Right kidney (tissue), 9 donors: ENCODE measurements at places on chromosomes 12 and 14.

DNA sequence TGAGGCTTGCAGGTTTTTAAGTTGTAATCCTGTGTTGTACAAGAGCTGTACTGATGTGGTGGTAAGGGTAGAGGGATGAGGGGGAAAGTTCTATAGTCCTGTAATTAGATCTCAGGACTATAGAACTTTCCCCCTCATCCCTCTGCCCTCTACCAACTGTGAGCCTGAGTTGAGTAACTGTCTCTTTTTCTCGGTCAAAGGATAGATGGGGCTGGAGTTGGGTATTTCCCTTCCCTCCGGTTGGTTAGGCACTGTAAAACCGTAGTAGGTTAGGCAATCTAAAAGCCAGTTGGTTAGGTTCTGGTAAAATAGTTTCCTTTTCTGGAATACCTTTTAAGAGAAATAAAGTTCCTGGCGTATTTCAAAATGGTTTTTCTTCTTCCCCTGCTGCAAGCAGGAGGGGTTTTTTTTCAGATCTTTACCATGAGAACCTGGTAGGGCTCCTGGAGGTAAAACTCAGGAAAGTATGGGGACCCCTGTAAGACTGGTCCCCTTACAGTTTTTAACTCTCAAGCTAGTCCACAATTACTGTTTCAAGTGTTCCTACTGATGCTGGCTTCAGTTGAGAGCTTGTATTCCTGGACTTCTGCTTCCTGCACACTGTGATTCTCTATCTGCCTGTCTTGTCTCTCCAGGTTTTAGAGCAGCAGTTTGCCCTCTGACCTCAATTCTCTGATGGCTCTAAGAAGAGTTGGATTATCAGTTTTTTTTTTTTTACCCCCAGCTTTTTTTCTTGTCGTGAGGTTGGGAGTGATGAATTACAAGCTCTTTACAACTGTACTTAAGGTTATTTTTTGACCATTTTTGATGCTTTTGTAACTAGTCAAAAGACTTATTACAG lies 58.7 kb downstream of the FUT8 start:
- no peak for DNase-seq

DNA sequence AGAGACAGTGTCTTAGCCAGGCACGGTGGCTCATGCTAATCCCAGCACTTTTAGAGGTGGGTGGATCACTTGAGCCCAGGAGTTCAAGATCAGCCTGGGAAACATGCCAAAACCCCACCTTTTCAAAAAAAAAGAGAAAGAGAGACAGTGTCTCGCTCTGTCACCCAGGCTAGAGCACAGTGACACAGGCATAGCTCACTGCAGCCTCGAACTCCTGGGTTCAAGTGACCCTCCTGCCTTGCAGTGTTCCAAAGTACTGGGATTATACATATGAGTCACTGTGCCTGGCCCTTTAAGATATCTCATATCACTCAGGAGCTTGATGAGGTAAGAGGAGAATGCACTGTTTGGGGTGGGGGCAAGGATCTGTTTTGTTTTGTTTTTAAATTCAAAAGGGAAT lies 48.1 kb upstream of the LTBP2 start:
- DNase-seq, result no peak

- no peak for DNase-seq
Measured at GRCh38 chr12:116797885-116798284, 59.8 kb downstream of the RNFT2 start.

DNA sequence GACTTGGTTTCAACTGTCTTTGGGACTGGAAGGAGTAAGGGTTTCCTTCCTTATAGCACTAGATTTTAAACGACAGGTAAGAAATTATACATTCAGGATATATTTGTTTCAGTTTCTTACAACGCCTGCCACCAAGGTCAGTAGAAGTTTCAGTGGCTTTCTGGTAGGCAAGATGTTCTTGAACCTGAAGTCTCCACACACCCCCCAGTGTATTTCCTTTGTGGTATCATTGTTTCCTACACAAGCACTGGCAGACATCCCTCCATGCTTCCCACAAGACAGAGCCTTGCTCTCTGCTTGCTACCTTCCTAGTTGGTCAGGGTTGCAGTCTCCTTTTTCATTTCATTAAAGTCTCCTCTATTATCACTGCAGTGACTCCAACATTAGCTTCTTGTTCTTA lies 283.1 kb downstream of the FLRT2 start:
- no peak for DNase-seq
